ENCODE measurements at places on chromosomes 5 and 9.
A peak's percentile ranks its signal among the peaks of the same experiment; 100 is the strongest.

DNA sequence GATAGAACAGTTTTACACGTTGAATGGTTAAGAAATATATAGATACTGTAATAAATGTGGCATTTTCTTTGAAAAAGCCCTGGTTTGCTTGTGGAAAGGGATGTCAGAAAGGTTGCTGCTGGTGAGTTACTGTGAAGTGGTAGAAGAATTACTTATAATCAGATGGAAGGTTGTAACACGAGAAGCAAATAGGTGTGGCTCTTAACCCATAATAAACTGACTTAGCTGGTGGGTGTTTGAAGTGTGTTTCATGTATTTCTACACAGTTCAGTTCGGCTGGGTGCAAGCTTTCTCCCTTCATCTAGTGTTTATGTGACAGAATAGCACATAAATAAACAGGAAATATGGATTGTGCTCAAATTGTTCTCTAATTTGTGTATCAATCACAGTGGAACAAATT lies 5.5 kb downstream of the CNOT6 start:
- DNase-seq, result no peak

DNA sequence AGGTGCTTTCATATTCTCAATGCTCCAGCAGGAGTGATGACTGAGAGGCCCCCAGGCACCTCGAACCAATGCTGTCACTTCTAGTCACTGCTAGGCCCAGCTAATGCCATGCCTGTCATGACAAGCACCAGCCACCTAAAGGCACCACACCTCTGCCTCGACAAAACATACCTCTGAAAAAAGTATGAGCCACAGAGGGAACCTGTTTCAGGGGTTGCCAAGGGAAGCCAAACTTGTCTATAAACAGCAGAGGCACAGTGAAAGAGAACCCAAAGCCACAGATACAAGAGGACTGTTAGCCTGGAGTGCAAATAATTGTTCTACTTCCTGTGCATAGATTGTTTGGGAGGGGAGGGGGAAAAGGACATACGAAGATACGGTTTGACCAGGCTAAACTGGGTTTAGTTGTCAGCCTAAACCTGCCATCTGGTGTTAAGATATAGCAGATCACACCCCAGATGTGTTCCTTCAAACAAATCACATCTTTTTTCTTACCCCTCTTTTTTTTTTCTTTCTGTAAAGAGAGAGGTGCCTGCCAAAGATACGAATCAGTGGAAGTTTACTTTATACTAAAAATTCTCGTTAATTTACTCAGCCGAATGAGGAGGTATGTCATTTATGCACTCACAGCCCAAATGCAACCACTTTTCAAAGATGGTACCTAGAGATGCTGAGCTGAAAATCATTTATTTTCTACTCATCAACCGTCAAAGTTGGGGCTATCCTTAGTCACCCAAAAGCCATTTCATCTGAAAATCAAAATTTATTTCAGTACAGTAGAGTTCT lies 45.7 kb downstream of the BNC2 start:
- DNase-seq, result no peak

- DNase-seq, result no peak
Observed at GRCh38 chr5:121945261-121945660, 16.5 kb upstream of the SRFBP1 start.

DNA sequence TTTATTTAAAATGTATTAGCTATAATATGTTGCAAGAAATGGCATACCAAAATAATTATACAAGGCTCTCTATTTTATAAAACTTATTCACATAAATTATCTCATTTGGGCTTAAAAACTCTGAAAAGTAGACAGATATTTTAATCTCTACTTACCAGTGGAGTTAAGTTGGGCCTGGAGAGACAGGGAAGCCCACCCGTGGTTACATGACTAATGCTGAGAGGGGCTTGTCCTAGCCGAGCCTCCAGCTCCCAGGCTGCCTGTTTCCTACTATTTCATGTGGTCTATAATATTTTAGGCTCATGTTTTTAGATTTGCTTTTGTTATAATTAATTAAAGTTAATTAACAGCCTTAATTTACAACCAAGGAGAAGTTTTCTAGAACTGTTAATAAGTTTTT lies 20.9 kb upstream of the ASPN start:
- no peak for DNase-seq

- no peak for DNase-seq
Observed at GRCh38 chr9:92665836-92666235, 4.1 kb downstream of the IPPK start.

DNA sequence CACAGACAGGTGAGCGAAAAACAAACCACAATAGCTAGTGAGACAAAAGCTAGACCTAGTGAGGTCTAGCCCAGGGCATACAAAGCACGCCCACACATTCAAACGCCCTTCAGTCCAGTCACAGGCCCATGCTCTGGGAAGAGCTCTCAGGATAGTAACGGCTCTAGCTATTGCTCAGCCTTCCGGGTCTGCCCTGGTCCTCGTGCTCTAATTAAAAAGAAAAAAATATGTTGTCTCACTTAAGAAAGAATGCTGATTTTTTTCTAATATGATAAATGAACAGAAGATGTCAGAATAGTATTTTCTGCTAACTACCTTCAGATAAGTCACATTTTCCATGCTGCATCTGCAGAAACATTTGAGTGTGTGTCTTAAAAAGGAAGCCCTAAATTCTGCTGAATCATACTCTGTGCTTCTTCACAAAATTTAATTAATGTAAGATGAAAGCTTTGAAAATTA lies 94.5 kb downstream of the PLPP1 start:
- DNase-seq, result no peak

DNA sequence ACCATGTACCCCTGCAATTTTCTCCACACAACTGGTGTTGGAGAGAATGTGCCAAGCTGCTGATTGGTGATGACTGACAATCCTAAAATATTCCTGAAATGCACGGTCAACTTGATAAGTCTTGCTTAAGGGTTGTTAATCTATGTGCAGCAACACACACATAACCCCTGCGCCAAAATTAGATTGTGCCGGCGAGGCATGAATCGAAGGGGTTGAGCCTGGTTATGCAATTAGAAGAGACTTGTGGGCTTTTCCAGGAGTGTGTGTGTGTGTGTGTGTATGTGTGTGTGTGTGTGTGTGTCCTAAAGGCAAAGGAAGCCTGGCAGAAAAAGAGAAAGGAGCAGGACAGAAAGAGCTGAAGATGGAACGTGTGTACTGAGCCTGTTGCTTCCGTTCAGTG lies 22.3 kb downstream of the IRX2 start:
- no peak for DNase-seq

- no peak for DNase-seq
Observed at GRCh38 chr9:130843049-130843908, 8.2 kb downstream of the ABL1 start.

DNA sequence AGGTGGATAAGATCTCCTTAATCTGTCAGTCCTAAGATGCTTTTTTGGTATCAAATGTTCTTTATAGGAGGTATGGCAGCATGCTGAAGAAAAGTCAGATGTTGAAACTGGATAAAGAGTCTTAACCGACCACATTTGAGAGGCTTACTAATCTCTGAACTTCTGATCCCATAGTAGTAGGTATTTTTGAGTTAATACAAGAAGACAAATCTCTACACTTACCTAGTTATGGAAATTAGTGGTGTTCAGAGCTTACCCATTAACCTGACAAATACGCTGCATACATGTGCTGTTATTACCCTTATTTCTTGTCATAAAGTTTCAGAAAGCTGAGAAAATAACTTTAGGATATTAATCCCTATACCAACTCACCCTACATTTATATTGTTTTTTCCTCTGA lies 83.0 kb downstream of the ISL1 start:
- no peak for DNase-seq

DNA sequence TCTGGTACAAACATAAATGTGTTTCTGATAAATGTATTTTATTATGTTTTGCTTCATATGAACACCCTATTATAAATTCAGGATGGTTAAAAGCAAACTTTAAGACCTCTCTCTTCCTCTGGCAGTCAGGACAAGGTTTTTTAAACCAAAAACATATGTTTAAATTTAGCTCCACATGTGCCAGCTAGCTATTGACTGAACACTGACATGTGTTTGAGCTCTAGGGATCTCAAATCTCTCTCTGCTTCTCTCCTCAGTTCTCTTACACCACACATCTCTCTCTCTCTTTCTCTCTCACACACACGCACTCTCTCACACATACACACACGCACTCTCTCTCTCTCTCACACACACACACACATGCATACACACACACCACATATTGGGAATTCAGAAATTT lies 150.1 kb upstream of the RFX3 start:
- no peak for DNase-seq

GRCh38 chr5:157294407-157295091 lies 28.6 kb downstream of the CYFIP2 start:
- DNase-seq, result no peak

- no peak for DNase-seq
Observed at GRCh38 chr9:14497476-14497875, 183.5 kb upstream of the NFIB start.

DNA sequence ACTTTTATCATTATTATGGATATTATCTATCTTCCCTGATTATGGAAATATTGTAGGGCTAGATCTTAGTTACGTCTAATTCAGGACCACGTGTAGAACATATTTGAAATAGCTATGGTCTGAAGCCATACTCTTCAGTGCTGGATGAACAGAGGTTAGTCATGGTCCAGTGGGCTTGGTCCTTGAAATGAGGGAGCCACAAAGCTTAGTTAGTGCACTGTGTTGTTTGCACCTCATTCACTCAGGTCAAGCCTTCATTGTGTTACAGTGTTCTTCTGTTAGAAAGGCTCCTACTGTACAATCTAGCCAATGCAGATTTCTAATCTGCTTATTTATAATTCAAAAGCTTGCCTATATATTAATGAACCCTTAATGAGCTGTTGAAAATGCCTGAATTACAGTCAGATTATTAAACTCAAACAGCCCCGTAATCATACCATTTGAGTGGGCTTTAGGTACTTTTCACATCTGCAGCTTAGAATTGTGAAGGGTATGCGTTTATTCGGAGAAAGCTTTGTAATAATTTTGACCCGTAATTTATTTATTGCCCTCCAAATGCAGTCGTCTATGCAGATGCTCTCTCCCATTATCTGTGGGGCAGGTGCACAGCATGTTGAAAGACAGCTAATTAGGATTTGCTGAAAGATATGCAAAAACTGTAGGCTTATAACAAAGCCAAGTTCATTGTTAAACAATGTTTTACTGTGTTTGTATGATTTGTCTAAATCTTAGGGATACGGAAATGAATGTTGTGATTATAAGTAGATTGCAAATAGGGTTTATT lies 164.9 kb downstream of the PBX3 start:
- DNase-seq, result no peak

- no peak for DNase-seq
Observed at GRCh38 chr5:106121972-106122605, 1548.6 kb downstream of the EFNA5 start.

DNA sequence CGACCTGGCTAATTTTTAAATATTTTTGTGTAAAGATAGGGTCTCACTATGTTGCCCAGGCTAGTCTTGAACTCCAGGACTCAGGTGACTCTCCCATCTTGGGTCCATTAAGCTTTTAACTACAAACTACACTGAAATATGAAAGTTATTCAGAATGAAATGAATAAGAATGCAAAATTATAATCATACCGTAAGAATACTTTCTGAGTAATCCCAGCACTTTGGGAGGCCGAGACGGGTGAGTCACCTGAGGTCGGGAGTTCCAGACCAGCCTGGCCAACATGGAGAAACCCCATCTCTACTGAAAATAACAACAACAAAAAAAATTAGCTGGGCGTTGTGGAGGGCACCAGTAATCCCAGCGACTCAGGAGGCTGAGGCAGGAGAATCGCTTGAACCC lies 1.1 kb upstream of the ORM1 start:
- DNase-seq, result no peak

GRCh38 chr9:120916588-120916987 lies 10.0 kb downstream of the TRAF1 start:
- peak; percentile 22 for DNase-seq

GRCh38 chr5:157596487-157596886 lies 20.9 kb upstream of the ADAM19 start:
- no peak for DNase-seq

DNA sequence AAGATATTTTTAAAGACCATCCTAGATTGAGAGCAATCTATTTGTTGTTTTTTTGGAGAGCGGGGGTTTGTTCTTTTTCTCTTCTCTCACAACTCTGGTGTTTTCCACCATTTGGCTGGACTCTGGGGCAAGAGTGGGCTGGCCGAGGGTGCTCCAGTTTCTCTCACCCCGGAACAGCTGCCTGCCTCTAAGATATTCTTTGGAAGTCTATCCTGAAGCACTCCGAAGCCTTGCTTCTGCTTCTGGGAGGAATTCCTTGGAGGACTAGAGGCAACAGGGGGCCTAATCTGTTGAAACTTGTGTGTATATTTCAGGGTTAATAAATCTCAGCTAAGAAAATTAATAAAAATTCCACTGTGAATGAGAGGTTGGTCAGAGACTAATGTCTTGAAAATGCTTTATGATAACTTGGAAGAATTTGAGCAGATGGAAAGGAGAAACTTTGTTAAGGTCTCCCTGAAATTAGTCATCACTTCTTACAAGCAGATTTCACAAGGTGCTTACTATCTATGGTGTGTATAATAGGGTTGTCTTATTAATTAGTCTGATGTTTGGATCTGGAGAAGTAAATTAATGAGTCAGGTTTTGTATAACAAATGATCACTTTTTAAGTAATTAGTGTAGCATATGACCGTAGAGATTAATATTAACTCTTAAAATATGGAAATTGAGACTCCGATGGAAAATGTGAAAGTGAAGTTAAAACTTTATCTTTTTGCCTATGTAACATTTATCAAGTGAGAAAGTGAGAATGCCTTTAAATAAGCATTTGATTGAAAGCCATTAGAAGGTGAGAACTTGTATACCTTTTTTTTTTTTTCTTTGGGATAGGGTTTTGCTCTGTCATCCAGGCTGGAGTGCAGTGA lies 4.0 kb downstream of the MAN2A1 start:
- DNase-seq, result no peak

GRCh38 chr9:132712753-132713152 lies 42.5 kb downstream of the GTF3C4 start:
- no peak for DNase-seq

DNA sequence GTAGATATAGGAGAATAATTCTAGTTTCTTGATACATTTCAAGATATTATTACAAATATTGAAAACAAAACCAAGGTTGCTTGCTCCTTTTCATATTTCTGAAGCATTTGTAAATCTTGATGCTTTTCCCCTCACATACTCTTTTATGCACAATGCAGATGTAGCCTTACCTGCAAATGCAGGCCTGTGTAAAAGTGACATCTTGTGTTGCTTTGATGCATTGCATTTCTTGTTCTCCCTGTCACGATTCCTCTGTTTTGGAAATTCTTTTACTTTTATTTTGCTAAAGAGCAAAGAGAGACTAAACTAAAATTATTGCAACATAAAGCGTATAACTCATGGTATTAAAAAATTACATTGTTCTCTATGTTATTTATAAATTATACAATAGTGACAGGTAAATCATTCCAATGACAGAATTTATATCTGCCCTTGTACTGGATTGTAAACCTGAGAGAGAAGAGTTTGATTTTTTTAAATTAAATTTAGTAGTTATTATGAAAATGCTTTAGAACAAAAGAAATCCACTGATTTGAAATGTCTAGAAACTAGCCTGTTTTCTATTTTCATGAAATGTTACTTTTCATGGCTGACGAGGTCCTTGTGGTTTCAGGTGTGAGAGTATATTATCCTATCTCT lies 970.0 kb downstream of the MAT2B start:
- DNase-seq, result no peak

GRCh38 chr5:159184858-159185381 lies 24.4 kb downstream of the RNF145 start:
- DNase-seq, result no peak
